Stimulated activated CD4-positive, alpha-beta T cell treated with anti-CD3 and anti-CD28 coated beads, Interleukin-1b, Interleukin-23, amount 100 ng/mL, for 1 hour (primary cell): ENCODE measurements at places on chromosomes 3 and 15.

- DNase-seq = peak; percentile 23
Observed at GRCh38 chr3:143973259-143974021, 1.8 kb downstream of the DIPK2A start.

DNA sequence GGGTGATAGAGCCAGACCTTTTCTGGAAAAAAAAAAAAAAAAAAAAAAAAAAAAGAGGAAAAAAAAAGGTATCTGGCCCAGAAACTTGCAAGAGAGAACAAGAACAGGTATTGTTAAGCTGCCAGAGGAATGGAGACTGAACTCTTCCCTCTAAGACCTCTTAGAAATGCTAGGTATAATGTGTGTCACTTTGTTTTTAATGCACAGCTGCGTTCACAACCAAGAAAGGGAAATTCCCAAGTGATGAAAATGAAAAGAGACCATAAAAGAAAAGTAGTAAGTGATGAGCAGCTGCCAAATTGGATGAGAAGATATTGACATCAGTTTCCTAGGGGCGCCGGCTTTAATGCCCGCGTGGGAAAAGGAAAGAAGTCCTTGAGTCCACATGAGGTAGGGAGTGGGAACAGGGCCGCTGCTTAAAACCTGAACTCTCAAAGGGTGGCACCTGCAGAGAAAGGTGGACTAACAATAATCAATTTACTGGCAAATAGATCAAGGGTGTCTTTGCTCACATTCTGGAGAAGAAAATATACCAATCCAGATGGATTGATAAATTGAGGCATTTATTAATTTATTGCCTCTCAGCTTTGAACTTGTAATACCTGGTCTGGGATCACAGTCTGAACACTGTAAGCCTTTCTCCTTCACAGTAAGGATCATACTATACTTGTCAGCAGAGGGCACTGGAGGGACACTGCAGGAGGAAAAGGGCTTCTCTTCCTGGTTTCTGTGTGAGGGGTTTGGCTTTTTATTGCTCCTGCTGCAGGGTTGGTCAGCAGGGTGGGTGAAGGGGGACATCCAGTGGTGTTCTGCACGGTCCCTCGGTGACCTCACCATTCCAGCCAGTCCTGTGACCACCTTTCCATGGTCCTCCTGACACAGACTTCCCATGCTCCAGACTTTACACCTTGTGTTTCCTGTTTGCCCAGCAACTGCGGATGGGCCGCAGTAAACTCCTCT is 131.6 kb downstream of the AQP9 start:
- DNase-seq = peak; percentile 1

DNA sequence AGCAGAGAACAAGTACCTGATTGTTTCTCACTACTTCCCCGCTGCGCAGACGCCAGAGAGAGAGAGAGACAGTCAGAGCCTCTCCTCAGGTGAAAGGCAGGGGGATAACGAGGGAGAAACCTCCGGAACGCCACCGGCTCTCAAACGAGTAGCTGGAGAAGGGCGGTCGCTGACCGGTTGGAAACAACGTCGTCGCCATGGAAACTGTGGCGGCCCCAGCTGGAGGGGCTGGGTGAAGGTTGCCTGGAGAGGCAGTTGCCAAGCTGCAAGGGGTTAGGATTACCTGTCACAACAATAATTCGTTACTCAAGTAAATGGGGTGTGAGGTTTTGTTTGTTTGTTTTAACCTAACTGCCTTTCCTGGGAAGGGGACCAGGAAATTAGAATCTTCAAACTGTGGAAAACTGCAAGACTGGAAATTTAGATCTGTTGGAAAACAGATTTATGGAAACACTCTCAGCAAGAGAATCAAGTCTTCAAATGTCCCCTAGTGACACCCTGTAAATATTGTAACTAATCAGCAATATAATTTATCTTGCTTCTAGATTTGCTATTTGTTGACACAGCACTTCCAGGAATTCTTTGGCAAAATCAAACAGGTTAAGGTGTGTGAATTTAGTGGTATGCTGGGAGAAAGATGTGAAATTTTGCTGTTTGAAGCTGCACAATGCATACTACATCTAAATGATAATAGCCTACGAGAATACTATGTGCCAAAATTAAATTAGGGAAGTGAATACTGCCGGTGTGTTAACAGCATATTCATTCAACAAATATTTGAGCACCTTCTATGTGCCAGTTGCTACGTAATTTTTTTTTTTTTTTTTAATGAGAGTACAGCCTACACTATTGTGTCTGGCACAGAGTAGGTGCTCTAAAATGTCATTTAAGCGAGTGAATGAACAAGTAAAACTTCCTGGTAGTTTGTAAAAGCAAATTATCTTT is at the start of gene DNAH12:
DNAH12 (minus strand) TSS at position 164 of the 945 bp plus-strand sequence. CDS start 1,474 bp downstream, outside the sequence.
- no peak for DNase-seq

DNA sequence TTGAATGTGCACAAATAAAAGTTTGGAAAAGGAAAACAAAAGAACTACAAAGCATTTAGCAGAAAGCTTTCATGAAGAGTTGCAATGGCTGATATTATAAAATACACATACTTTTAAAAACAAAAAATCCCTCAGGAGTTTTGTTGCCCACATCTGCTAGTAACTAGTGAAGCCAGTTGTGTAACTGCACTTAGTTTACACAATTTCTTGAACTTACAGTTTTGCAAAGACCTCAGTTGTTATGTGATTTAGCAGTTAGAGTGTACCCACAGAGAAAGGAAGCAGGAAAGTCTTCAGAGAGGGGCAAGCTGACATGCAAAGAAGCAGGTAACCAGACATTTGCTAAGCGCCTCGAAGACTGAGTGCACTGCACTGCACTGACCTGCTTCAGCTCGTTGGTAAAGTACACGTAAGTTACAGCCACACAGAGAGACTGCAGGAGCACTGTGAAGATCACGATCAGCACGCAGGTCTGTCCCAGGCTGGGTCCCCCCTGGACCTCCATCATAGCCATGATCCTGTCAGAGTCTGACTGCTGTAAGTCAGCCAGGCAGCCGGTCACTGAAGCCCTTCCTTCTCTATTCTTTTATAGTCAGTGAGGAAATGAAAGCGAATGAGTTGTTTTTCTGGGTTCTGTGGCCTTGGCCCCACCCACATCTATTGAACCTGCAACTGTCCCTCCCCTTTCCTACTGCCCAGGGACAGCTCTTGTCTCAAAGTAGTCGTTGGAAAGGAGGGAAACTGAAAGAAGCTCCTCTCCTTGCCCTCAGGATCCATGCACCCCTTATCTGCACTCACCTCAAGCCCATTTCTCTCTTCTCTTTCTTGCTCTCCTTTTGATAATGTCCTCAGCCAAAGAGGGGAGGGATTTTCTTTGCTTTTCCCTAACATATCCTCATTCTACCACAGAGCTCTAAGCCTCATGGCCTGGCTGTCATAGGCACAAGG is at the start of gene TNFSF10:
TNFSF10 (minus strand) TSS at position 560 of the 948 bp plus-strand sequence; CDS start at position 514, 46 bp downstream.
- DNase-seq = no peak

GRCh38 chr3:172666181-172666872 is 44.5 kb downstream of the NCEH1 start:
- DNase-seq = no peak

GRCh38 chr15:33179874-33180273 is 14.6 kb downstream of the FMN1 start:
- no peak for DNase-seq

GRCh38 chr3:76824658-76825240 is 215.2 kb upstream of the ROBO2 start:
- no peak for DNase-seq

DNA sequence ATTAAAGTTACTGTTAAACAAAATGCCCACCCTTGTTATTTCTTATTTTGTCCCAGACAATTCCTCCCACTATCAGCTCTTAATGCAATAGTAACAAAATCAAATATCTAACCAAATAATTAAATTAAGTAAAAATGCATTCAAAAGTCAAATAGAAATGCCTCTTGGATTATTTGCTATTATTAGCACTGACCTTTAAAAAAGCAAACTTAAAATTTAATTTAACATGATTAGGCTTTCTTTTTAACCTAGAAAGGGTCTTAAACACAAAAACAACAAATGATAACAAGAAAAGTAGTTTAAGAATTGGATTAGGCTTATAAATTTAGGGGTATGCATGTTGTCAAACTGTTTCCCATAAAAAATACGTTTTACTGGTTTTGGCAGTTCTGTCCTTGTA is 159.8 kb downstream of the CBLB start:
- no peak for DNase-seq

- peak; percentile 54 for DNase-seq
Observed at GRCh38 chr15:68559345-68560310, 19.2 kb upstream of the CORO2B start.

GRCh38 chr3:50203113-50203808 is 1.8 kb upstream of the SLC38A3 start:
- no peak for DNase-seq

GRCh38 chr3:111051354-111051753 is 20.3 kb upstream of the NECTIN3 start:
- no peak for DNase-seq

GRCh38 chr3:156037356-156037755 is 83.0 kb upstream of the KCNAB1 start:
- no peak for DNase-seq
